Activated effector memory CD4-positive, alpha-beta T cell treated with Interleukin-2 at 50 U/mL for 16 hours (primary cell): ENCODE measurements at places on chromosomes 5 and 9.

DNA sequence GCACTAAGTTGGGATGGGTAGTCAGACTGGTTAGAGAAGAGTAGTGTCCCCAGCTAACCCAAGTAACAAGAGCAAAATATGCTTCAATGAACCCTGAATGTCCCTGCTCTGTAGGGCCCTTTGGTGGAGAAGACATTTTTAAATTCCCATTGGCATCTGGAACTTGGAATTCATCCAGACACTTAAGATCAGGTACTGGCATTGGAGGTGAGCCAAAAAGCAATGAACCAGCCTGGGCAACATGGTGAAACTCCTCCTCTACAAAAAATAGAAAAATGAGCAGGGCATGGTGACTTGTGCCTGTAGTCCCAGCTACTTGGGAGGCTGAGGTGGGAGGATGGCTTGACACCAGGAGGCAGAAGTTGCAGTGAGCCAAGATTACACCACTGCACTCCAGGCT lies 58.9 kb upstream of the ZNF618 start:
- no peak for DNase-seq

- DNase-seq: no peak
Observed at GRCh38 chr5:176438959-176439757, 9.0 kb upstream of the FAF2 start.

DNA sequence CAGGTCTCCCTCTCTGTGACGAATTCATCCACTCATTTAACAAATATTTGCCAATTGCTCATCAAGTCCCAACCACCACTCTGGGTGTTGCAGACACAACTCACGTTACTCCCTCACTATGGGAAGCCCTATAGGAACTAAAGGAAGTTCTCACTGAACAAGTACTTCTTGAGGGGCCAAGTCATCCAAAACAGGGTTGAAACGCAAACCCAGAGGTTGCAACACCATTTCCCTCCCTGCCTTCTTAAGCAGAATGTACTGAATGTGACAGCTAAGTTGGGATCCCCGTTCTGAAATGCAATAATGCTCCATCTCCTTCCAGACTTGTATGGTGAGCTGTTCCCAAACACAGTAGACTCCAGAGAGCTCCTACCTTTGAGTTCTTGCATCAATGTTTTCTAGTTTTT lies 34.3 kb downstream of the EPB41L4B start:
- DNase-seq: no peak

DNA sequence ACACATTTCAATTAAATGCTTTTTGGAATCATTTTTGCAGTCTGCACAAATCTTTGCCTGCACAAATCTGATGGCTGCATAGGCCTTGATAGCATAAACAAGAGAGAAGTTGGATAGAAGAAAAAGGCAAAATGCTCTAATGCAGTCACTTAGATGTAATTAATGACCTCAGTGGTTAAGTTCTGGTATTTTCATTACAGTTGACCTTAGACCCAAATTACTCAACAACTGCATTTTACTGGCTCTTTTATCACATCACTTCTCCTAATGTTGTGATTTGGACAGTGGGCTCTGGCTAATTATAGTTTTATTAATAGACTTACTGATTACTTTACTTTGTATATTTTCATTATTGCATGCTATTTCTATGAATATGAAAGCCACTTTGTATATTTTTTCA lies 34.3 kb downstream of the NTRK2 start:
- DNase-seq: no peak

DNA sequence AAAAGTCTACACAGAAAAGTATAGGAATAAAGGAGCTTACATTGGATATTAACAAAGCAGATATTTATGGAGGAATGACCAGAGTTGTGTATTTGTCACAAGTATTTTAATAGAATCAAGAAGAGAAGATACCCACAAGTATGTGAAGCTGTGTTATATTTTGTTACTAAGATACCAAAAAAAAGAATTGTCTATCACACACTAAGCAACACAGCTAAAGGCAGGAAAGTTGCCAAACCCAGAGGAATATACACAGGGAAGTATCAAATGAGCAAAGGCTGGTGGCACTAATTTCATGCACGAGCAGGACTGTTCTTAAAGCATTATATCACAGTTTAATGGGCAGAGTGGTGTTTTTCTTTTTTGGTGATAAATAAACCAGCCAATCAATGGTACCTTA lies 30.9 kb upstream of the RAI14 start:
- no peak for DNase-seq

DNA sequence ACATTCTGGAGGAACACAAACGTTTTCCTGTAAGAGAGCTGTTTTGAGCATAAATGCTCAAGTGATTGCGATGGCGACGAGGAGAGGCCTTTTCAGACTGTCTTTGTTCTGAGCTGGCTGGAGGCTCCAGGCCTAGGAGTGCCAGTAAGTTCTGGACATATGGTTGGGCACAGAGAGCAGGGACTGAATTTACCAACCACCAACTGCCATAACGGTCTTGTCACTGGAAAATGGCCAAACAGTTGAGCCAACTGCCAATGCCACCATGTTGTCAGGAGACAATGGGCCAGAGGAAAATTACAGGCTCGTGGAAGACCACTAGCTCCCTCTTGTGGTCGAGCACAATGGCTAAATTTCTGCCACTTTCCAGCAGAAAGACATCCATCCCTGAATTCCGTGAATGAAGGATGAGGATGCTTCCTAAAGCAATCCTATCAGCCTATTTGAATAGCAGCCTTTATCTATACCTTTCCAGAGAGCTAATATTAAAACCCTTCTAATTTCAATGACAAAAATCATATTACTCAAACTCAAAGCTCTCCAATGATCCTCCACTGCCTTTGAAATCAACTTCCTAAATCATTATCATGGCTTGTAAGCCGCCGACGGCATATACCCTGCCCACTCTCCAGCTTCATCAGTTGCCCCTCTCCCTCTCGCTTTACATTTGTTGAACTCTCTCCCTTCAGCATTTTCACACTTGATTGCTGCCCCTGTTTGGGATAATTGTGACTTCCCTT lies 66.9 kb upstream of the GLIS3 start:
- no peak for DNase-seq

DNA sequence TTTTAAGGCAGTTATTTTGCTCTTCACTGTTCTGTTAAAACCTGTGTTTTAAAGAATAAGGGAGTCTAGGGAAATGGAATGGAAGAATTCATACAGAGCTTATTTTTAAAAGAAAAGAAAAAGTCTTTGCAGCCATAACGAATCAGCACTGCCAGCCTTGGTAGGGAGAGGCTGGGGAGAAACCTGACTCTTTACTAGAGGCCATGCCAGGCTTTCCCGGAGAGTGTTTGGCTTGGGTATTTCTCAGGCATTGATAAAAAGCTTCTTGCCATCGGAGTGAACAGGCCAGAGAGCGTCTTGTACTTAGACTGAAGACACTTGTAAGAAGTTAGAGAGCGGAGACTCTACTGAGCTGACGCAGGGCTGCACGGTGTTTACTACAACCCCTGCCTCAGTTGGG lies 72.7 kb upstream of the NFIL3 start:
- DNase-seq: no peak

GRCh38 chr5:61329550-61330128 lies 2.4 kb upstream of the ZSWIM6 start:
- no peak for DNase-seq

GRCh38 chr5:143213851-143214363 lies 189.6 kb downstream of the NR3C1 start:
- DNase-seq: no peak

- no peak for DNase-seq
Observed at GRCh38 chr9:20831028-20831427, 147.0 kb downstream of the FOCAD start.
